Activated CD4-positive, alpha-beta T cell treated with anti-CD3 and anti-CD28 coated beads, Interleukin-2, amount 10 ng/mL, durations not matched to agents 7 days and 5 days (primary cell): ENCODE measurements at places on chromosomes 11 and 22. TPM values are rescaled to one million over a fixed set of nuclear protein-coding genes. Genes with fewer than 3 reads are reported as not detected.

- DNase-seq: no peak
Measured at GRCh38 chr11:115996808-115997188, 492.6 kb upstream of the CADM1 start.

The CRYBA4 gene
- total RNA-seq: not detected

- DNase-seq: no peak
Measured at GRCh38 chr22:17876306-17876831, 102.1 kb upstream of the BID start.

The ME3 gene
- total RNA-seq: 1.5 TPM

The CARD10 gene
- not detected for total RNA-seq

- DNase-seq: peak; percentile 66
Measured at GRCh38 chr11:134592391-134592990, 180.4 kb upstream of the B3GAT1 start.

The CTTN gene
- total RNA-seq: 0.54 TPM

The ROBO4 gene
- total RNA-seq: not detected

The EI24 gene
- 44.3 TPM for total RNA-seq

- no peak for DNase-seq
Measured at GRCh38 chr11:27352781-27353180, 10.2 kb downstream of the CCDC34 start.

GRCh38 chr22:22720201-22720723 lies 75.8 kb downstream of the GGTLC2 start:
- peak; percentile 39 for DNase-seq

- DNase-seq: peak; percentile 83
Measured at GRCh38 chr11:46889689-46890475, 28.5 kb downstream of the LRP4 start.

The RASSF10 gene
- not detected for total RNA-seq

The MICALL1 gene
- total RNA-seq: 27.6 TPM

The KCNQ1 gene
- 24.3 TPM for total RNA-seq

- no peak for DNase-seq
Measured at GRCh38 chr11:113405724-113406478, 18.3 kb downstream of the ANKK1 start.

- DNase-seq: no peak
Measured at GRCh38 chr11:68549789-68550484, 89.4 kb downstream of the PPP6R3 start.

- no peak for DNase-seq
Measured at GRCh38 chr22:36021606-36022153, 6.9 kb downstream of the RBFOX2 start.

DNA sequence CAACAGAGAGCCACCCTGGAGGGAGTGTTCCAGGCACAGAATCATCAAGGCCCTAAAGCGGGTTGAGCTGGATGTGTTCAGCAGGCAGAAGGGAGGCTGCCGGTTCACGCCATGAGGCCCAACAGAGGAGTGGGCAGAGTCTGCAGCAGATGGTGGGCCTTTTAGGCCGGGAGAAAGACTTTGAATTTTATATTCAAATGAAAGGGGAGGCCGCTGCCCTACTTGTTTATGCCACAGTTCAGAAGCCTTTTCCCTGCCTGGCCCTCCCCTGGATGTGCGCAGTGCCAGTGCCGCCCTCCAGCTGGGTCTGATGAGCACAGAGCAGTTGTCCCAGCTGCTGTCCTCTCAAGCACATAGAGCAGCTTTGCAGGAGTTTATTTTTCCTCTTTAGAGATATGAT lies 46.9 kb upstream of the TTC12 start:
- no peak for DNase-seq

The EFCAB6 gene
- total RNA-seq: 0.20 TPM

GRCh38 chr11:84036664-84037194 lies 750.6 kb upstream of the CCDC90B start:
- no peak for DNase-seq

The C1QTNF5 gene
- total RNA-seq: not detected

DNA sequence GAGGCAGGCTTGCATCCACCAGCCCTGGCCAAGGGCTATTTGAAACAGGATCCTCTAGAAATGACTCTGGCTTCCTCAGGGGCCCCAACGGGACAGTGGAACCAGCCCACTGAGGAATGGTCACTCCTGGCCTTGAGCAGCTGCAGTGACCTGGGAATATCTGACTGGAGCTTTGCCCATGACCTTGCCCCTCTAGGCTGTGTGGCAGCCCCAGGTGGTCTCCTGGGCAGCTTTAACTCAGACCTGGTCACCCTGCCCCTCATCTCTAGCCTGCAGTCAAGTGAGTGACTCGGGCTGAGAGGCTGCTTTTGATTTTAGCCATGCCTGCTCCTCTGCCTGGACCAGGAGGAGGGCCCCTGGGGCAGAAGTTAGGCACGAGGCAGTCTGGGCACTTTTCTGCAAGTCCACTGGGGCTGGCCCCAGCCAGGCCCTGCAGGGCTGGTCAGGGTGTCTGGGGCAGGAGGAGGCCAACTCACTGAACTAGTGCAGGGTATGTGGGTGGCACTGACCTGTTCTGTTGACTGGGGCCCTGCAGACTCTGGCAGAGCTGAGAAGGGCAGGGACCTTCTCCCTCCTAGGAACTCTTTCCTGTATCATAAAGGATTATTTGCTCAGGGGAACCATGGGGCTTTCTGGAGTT lies 13.3 kb downstream of the IL10RA start:
- DNase-seq: no peak

GRCh38 chr11:12625438-12626071 lies 48.7 kb upstream of the TEAD1 start:
- no peak for DNase-seq

GRCh38 chr11:21053466-21053865 lies 384.1 kb downstream of the NELL1 start:
- DNase-seq: no peak

The CDHR5 gene
- not detected for total RNA-seq

The SCO2 gene
- 2.8 TPM for total RNA-seq

- no peak for DNase-seq
Measured at GRCh38 chr11:71204748-71205664, 47.4 kb downstream of the SHANK2 start.

The ANO9 gene
- total RNA-seq: 88.2 TPM

GRCh38 chr11:24588081-24588480 lies 91.2 kb downstream of the LUZP2 start:
- DNase-seq: no peak

- no peak for DNase-seq
Measured at GRCh38 chr22:27514601-27515523, 286.7 kb downstream of the MN1 start.

The KRTAP5-9 gene
- total RNA-seq: 0.35 TPM

- DNase-seq: no peak
Measured at GRCh38 chr11:83612891-83613766, 327.0 kb upstream of the CCDC90B start.

The DEUP1 gene
- total RNA-seq: not detected

The DEFB131B gene
- not detected for total RNA-seq

DNA sequence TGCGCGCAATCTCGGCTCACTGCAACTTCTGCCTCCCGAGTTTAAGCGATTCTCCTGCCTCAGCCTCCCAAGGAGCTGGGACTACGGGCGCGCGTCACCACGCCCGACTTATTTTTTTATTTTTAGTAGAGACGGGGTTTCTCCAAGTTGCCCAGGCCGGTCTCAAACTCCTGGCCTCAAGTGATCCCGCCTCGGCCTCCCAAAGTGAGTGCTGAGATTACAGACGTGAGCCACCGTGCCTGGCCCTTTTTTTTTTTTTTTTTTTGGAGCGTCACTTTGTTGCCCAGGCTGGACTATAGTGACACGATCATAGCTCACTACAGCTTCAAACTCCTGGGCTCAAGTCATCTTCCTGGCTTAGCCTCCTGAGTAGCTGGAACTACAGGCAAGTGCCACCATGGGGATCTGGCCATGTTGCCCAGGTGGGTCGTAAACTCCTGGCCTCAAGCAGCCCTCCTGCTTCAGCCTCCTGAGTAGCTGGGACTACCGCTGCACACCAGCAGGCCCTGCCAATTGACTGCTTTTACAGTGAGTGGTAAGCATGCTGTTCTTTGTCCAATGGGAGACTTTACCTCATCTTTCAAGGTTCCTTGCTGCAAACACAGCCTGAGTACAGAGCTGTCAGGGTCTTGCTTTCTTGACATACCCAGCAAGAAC lies 600 bp upstream of the CENPM start:
- no peak for DNase-seq

The TREH gene
- not detected for total RNA-seq

GRCh38 chr11:66626926-66627325 lies 10.5 kb downstream of the RBM14 start:
- DNase-seq: no peak

GRCh38 chr11:93740031-93740729 lies 1.1 kb downstream of the TAF1D start:
- peak; percentile 38 for DNase-seq

GRCh38 chr11:69448471-69449284 lies 32.8 kb upstream of the LINC01488 start:
- DNase-seq: no peak

GRCh38 chr11:66870616-66871520 lies 14.0 kb downstream of the LRFN4 start:
- DNase-seq: no peak

DNA sequence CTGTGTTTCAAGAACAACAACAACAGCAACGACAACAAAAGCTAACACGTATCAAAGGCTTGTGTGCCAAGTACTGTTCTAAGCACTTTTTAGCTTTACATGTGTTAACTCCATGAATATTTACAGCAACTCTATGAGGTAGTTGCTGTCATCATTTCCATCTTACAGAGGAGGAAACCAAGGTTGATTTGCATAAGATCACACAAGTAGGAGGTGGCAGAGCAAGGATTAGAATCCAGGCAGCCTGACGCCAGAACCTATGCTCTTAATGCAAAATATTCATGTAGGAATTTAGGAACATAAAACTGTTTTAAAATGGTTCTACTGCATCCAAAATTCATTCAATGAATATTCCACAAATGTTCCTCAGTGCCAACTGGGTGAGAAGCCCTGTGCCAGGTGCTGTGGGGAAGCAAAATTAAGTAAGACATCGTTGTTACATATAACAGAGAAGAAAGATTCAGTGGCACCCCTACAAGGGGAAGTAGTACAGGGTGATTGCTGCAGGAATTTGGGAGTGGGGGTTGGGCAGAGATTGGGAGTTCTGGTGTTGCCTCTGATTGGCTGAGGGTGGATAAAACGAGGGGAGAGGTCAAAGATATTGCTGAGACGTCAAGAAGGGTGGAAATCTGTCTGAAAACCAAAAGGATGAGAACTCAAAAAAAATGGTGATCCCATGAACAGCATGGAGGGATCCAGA lies 86.1 kb upstream of the ARHGAP20 start:
- DNase-seq: no peak
